ENCODE measurements at places on chromosomes 12 and 14.

- no peak for DNase-seq
Observed at GRCh38 chr12:43169115-43169681, 382.8 kb downstream of the ADAMTS20 start.

DNA sequence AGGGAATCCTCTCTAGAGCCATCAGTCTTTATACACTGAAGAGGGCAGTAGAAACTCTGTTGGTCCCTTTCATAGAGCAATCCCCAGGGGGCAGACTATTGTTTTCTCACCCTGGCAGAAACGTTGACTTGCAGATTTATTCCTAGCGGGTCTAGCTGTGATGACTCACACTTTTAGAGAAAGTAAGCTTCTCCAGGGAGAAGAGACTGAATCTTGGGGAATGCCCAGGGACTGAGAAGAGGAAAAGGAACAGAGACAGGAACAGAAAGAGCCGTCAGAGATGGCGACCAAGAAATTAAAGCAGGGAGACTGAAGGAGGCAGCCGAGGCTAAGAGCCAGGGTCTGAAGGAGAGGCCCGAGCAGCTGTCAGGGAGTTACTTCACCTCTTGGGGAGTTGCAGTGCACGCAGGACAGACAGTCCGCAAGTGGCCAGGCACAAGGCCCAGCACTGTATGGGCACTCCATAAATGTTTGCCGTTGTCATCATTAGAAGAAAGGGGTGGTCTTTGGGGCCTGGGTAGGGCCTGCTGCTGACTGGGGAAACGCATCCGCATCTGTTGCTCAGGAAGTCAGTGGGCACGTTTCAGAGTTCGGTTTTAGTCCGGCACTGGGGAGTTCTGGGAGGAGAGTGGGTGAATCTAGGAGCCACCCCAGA, 13.0 kb downstream of the PLEKHG6 start:
- DNase-seq: peak; percentile 36

DNA sequence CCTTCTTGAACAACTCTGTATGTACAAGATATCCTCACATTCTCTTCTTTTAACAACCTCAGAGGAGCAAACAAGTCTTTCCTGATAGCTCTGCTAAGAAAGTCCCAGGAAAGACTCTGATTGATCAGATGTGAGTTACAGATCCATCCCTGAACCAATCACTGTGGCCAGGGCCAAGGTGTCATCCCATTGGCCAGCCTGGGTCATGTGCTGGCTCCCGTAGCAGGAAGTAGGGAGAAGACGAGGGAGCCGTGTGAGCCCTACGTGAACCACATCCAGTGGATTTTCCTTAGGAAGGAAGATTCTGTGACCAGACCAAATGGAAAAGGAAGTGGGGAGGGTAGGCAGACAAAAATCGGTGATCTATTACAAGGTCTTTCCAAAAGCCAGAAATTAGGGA, 5.6 kb downstream of the P2RX7 start:
- DNase-seq: no peak

DNA sequence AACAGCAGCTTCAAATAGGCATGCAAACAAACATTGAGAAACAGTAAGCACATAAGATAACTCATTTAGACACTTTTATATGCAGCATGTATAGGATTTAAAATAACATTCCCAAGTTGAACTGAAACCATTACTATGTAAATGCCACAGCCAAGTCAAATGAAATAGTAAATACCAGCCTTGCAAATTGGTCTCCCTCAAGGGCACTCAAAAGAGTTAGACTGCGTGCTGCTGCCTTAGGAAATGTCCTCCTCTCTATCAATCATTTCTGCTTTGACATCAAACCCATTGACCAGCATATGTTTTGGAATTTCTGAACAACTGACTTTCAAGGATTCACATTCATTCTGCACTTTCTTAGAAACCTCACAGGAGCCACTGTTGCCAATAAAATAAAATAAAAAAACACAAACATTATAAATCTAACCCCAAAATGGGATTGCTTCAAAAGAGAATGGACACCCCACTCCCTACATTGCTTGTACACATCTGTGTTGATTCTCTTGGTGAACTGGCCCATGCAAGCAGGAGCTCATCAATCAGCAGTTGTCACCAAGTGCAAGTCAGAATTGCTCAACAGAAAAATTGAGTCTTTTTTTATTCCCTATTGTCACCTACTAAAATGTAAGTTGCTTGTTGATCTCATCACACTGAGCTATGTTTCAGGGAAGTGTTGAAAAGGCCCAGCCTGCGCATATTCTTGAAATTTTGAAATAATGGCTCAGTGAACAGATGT, 256.2 kb downstream of the DAD1 start:
- DNase-seq: no peak

- no peak for DNase-seq
Observed at GRCh38 chr12:118590406-118591150, 214.2 kb downstream of the SUDS3 start.

DNA sequence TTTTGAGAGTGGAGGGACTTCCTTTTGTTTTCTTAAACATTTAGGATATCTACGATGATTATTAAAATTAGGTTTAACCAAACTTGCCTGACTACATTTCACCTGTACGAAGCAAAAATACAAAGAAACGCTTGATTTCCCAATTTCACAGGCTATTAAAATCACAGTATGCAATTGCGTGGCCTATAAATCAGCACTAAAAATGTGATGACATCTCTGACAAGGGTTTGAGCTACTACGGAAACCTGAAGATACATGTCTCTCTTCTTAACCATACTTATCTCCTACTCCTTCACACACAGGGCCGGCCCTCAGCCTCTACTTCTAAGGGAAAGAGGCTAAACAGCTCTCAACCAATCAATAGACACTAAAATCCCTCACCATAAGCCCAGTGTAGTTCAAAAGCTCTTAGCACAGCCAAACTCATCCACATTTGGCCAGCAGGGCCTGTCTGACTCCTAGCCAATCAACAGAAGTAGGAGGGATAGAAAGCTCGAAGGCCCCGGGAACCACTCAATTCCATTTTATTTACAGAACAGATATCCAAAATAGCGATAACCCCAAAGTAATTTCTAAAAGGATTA, 137.3 kb downstream of the FOXN3 start:
- no peak for DNase-seq

GRCh38 chr14:44341116-44341515, 166.0 kb downstream of the FSCB start:
- DNase-seq: no peak

GRCh38 chr14:70664698-70665447, 23.2 kb downstream of the TTC9 start:
- no peak for DNase-seq

Data from stimulated activated CD4-positive, alpha-beta T cell treated with anti-CD3 and anti-CD28 coated beads, Interleukin-2, amount 100 ng/mL, for 4 hours (primary cell).